ENCODE measurements at places on chromosomes 2 and 18.

DNA sequence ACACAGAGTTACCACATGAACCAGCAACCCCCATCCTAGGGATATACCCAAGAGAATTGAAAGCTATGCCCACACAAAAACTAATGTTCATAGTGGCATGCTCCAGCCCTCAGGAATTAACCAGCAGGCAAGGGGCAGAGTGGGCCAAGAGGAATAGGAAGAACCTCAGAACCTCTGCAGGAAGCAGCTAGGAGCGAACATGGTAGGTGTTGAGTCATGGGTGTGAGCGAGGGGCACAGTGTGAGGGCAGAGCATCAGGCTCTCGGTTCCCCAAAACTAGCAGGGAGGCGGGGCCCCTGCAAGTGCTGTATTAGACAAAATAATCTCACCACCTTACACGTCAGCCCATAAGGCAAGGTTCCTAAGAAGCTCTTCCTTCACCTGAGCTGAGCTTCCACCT, 5.6 kb upstream of the RUFY4 start:
- DNase-seq, result peak; percentile 11

- no peak for DNase-seq
These were observed 33.0 kb downstream of the MAL start for GRCh38 chr2:95058466-95058988.

DNA sequence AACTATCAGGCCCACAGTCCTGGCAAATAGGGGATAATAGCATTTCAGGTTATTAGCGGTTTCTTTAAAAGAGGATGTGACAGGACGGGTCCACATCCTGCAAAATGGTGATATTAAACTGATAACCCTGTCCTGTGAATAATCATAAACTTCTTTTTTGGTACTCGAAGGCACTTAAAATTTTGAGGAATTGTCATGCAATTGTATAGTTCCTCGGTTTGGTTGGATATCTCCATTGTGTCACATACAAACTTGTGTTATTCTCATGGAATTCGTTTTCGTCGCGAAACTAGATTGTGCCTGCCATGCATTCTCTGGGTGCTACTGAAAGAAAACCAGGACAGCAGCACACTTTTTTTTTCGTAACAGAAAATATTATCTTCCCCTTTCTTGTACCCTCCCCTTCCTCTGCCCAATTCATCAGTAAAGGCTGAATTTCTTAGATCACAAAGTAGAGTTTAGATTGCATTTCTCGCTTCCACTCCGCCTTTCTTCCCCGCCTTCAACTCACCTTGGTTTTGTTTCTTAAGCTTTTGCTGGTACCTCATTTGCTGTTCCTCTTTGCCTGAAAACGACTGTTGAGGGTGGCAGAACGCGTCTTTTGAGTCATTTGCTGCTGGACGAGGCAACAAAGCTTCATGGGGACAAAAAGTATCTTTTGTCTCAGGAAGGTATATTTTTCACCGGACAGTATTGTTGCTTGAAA, 1.3 kb downstream of the CERS6 start:
- DNase-seq, result no peak

DNA sequence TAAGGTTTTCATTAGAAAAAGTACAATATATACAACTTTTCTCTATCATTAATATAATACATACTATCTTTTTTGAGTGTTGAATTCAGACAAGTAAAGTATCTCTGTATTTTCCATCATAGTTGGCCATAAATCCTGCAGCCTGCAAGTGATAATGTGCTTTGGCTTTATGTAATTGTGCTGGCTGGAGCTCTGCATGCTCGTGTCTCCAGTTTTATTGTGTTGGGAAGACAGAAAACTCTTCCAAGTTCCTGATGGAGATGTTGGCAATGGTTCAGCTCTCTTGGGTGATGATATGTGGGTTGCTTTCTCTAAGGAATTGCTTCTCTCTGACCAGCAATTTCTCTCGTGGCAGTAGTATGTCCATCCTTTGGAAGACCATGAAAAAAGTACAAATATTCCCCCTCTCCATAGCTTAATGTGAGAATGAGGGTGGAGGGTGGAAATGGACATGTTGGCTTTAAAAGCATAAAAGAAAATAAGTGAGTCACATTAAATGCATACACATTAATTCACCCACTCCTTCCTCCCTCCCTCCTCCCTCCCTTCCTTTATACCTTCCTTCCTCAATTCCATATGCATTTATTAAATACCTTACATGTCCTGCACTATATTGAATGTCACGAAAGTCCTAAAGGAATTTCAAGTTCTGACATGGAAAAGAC, 344.2 kb downstream of the MTX2 start:
- DNase-seq, result no peak

GRCh38 chr2:217086038-217086522, 226.2 kb upstream of the TNP1 start:
- no peak for DNase-seq

DNA sequence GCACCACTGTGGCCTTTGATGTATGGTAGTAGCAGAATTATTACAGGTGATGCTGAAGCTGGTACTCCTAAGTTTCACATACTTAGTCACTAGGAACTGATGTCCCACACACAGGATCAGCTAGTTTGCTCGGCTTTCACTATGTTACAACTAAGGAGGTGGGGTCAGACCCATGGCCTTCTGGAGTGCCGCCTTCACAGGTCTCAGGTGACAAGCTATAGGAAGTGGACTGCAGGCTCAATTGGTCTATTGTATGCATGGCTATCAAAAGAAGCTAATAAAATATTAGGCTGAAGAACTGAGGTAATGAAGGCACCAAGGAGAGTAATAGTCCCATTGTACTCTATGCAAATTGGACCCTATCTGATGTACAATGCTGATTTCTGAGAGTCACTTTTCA, 170.6 kb downstream of the DLGAP1 start:
- DNase-seq, result no peak

GRCh38 chr18:6951336-6952090, 166.1 kb downstream of the LAMA1 start:
- DNase-seq, result no peak

DNA sequence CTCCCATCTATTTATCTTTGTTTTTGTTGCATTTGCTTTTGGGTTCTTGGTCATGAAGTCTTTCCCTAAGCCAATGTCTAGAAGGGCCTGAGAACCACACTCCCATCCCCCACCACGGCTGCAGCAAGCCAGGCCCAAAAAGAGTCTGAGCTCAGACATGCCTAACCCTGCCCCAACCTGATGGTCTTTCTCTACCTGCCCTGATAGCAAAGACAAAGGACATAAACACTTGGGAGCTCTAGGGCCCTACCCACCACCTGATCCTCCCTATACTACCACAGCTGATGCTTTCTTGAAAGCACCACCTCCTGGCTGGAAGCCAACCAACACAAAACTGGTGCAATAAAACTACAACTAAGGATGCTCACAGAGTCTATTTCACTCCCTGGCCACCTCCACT, 233.4 kb downstream of the WDR7 start:
- DNase-seq, result no peak

- DNase-seq, result no peak
These were observed 1.6 kb downstream of the ZNF516 start for GRCh38 chr18:76493213-76494161.

- DNase-seq, result no peak
These were observed 726.1 kb upstream of the NRXN1 start for GRCh38 chr2:51758081-51758480.

DNA sequence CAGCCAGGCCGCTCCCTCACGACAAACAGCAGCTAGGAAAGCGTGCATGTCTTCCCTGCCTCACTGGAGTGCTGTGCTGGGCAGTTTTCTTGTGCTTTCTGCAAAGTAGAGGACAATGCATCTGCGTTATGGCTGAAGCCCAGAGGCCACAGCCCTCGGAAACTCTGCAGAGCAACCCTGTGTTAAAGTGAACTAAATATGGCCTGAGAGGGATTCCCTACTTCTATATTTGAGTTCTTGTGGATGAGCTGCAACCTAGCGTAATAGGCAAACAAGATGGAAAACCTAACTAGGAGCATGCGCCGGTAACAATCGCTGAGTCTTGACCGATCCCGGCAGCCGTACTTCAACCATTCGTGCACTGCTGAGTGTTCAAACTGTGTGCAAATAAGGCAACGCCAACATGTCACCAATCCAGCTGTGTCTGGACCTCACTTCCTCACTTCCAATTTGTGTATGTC, 471.9 kb upstream of the HS6ST1 start:
- no peak for DNase-seq

- DNase-seq, result no peak
These were observed 16.8 kb upstream of the MAT2A start for GRCh38 chr2:85522090-85522647.

- DNase-seq, result no peak
These were observed 95.5 kb upstream of the CELF4 start for GRCh38 chr18:37661061-37661460.

GRCh38 chr2:241180495-241180894, 8.0 kb upstream of the ANO7 start:
- DNase-seq, result no peak

DNA sequence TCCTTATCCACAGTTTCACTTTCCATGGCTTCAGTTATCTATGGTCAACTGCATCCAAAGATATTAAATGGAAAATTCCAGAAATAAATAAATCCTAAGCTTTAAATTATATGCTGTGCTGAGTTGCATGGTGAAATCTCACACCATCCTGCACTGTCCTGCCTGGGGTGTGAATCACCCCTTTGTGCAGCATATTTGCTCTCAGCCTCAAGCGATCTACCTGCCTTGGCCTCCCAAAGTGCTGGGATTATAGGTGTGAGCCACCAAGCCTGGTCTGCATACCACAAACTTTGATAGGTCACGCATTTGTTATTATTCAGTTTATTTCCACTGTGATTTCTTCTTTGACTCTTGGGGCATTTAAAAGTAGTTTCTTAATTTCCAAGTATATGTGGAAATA, 117.2 kb downstream of the SPIRE1 start:
- DNase-seq, result no peak

- DNase-seq, result no peak
These were observed 116.1 kb upstream of the OTX1 start for GRCh38 chr2:62934517-62934916.

DNA sequence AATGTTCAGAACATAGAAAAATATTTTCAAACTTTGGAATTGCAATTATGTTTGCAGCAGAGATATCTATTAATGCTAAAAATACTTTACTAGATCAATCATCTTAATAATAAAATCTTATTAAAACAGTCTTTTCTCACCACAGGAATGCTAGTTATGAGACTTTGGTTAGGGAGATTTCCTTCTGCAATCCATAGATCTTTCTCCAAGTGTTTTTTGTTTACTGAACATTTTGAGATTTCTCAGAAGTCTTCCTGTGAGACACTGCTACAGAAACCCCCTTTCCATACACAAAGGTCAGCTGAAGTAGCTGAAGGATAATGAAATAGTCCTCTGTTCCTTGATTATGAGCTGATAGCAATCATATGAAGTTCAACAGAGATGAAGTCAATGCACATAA, 59.4 kb upstream of the RAPH1 start:
- no peak for DNase-seq

DNA sequence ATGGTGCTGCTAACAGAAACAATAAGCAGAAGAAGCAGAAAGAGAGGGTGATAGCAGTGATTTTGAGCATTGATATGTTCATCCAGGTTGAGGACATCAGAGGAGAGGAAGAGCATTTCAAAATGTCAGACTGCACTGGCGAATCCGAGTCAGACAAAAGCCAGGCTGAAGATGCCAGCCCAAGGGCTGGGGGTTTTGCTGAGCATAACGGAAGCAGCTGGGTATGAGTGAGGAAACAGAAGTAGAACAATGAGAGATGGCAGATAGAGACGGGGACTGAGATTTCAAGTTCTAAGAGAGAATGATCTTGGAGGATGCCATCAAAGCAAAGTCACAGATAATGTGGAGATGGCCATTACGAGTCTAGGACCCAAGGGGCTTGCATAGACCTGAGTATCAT, 151.2 kb downstream of the RNF144A start:
- no peak for DNase-seq

GRCh38 chr2:49186050-49186648, 31.8 kb upstream of the FSHR start:
- no peak for DNase-seq

- DNase-seq, result no peak
These were observed 8.1 kb downstream of the ASIC4 start for GRCh38 chr2:219522111-219523030.

GRCh38 chr2:126781206-126781605, 117.5 kb upstream of the TEX51 start:
- DNase-seq, result no peak

GRCh38 chr2:9782197-9782719, 61.0 kb upstream of the TAF1B start:
- peak; percentile 89 for DNase-seq

DNA sequence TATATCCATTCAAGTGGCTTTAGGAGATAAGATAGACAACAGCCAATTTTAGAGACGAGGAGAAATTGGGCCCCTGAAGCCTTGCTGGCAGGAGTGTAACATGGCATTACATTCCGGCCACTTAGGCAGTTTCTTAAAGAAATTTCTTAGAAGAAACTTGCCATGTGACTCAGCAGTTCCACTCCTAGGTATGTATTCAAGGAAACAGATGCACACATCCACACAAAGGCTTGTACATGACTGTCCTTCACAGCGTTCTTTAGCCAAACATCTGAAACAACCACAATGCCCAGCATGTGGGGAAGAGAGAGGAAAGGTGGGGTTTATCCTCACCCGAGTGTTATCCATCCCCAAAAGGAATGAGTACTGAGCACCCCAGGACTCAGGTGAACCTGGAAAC, 107.1 kb downstream of the NFATC1 start:
- no peak for DNase-seq

DNA sequence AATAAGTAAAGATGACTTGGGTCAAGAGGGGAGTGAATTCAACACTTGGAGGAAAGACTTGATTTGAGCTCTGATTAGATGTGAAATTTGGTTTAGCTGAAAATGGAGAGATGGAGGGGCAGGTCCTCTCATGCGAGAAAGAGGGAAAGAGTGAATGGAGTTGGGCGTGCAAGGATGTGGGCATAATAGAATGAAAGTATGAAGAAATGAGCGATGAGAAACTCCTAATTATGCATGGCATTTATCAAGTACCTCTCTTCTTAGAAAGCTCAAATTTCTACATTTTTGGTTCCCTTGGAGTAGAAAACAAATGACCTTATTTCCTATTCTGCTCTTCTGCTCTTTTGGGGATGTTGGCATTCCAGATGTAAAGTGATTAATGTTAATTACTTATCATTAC, 161.5 kb downstream of the PHLPP1 start:
- no peak for DNase-seq

GRCh38 chr2:46717344-46718121, 198.1 kb downstream of the MCFD2 start:
- no peak for DNase-seq

GRCh38 chr2:158755310-158756087, 39.6 kb upstream of the DAPL1 start:
- no peak for DNase-seq

- DNase-seq, result no peak
These were observed 98.7 kb upstream of the SLC66A3 start for GRCh38 chr2:11056614-11057013.

- no peak for DNase-seq
These were observed 2.1 kb downstream of the CRYGD start for GRCh38 chr2:208122248-208122647.

GRCh38 chr2:19033240-19033639, 325.2 kb downstream of the OSR1 start:
- DNase-seq, result no peak

GRCh38 chr2:235131334-235132305, 179.8 kb downstream of the SH3BP4 start:
- no peak for DNase-seq

- peak; percentile 21 for DNase-seq
These were observed 284.5 kb downstream of the MTX2 start for GRCh38 chr2:176553685-176554100.

Data from CD4-positive, alpha-beta T cell treated with Interleukin-10 for 1 hour (primary cell).